Retina (tissue), 1 donor: ENCODE measurements at places on chromosomes 11 and 22.

DNA sequence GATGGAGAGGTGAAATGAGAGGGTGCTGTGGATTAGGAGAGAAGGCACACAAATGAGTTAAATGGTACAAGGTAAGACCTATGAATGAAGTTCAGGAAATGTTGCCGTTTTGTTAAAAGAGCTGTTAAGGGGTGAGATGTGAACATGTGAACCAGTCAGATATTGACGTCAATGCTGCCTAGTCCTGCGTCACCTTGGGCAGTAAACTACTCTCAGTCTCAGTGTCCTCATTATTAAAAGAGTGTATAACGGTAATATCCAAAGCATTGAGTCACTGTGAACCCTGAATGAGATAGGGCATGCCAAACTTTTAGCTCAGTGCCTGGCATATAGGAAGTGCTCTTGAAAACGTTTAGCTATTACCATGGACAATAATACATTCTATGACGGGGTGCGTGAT, 32.4 kb upstream of the SORL1-AS1 start:
- no peak for DNase-seq

- DNase-seq = no peak
These were observed 8.8 kb downstream of the ZW10 start for GRCh38 chr11:113764527-113765219.

GRCh38 chr11:34273099-34273498, 84.7 kb downstream of the ABTB2 start:
- no peak for DNase-seq

DNA sequence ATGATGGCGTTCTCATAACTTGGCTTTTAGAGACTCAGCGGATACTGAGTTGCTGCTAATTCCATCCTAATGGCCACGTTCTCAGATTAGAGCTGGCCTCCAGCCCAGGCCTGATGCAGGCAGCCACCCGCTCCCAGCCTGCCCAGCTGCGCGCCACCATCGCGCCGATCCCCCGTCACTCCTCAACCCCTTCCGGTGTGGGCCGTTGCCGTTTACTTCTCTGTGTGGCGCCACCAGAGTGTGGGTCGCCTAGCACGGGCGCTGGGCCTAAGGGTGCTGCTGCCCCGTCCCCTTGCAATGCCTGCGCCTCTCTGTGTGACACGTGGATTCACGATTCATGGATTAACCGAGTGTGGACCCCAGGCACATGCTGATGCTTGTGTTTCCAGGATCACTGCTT, 1116.0 kb downstream of the BRD1 start:
- no peak for DNase-seq

DNA sequence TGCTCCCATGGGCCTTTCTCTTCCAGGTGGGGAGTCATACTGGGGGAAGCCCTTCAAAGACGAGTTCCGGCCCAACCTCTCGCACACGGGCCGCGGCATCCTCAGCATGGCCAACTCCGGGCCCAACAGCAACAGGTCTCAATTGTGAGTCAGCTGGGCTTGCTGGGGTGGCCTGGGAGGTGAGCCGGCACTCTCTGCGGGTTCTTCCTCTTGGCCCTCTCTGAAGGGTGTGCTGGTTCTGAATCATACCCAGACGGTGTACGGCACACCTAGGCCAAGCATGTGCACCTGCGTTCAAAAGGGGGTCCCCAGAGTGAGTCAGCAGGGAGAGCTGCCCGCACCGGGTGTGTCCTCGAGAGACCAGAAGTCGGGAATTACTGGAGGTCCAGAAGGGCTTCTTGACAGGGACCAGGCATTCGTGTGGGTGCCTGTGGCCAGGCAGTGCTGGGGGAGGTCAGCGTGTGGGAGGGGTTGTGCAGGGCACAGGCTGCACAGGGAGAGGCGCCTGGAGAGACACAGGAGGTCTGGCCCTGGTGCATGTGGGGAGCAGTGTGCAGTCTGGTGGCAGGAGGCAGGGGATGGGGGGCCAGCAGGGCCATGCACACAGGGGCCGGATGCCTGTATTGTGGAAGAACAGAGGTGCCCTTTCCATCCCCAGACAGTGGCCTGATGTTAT, 23.0 kb downstream of the PPIL2 start:
- DNase-seq = no peak

DNA sequence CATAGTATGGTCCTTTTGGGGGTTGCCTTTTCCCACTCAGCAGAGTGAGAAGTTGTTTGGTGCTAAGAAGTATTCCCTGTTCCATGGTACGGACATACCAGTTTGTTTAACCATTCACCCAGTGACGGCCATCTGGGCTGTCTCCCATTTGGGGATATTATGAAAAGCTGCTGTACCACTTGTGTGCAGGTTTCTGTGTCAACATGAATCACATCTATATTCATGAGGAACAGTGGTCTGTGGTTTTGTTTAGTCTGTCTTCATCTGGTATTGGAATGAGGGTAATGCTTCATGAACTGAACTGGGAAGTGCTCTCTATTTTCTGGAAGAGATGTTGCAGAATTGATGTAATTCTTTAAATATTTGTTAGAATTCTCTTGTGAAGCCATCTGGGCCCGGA, 89.5 kb downstream of the TRMU start:
- no peak for DNase-seq

DNA sequence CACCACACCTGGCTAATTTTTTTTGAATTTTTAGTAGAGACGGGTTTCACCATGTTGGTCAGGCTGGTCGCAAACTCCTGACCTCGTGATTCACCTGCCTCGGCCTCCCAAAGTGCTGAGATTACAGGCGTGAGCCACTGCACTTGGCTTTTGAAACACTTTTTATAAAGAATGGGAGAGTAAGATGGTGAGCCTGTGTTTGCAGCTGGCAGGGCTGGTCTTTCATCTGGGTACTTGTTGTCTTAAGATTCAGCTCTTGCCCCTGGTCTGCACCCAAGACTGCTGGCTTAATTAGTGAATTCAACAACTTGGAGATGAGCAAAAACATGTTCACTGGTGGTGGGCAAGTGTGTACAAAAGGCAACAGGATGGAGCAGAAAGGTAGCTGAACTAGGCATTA, 4.0 kb downstream of the TSPAN18 start:
- no peak for DNase-seq

- DNase-seq = peak; percentile 20
These were observed 11.1 kb upstream of the ALX4 start for GRCh38 chr11:44321059-44321458.

DNA sequence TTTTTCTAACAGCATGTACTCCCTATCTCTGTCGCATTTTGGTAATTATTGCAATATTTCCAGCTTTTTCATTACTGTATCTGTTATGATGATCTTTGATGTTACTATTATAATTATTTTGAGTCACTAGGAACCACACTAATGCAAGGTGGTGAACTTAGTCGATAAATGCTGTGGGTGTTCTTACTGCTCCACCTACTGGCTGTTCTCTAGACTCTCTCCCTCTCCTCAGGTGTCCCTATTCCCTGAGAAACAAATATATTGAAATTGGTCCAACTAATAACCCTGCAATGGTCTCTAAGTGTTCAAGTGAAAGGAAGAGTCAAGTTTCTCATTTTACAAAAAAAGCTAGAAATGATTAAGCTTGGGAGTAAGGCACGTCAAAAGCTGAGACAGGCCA, 10.5 kb downstream of the ARL14EP start:
- DNase-seq = no peak
